ENCODE measurements at places on chromosomes 3 and 15. TPM values are rescaled to one million over a fixed set of nuclear protein-coding genes. Genes with fewer than 3 reads are reported as not detected.

GRCh38 chr15:92011611-92012367 lies 158.3 kb downstream of the SLCO3A1 start:
- no peak for DNase-seq

DNA sequence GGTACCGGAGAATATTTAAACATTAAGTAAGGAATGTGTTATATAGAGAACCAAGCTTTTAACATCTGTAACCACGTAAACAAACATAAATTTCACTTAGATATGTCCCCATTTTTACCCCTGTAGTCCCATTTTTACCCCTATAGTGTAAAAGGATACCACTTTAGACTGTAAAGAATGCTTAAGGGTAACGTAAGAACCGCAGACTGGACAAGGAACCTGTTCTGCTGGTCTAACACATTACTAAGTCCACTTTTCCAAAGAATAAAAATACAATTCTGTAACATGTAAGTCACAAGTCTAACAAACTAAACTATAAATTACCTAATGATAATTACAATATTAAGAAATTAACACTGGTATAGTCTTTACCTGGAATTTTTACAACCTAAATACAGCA lies 2.9 kb downstream of the SLC12A6 start:
- peak; percentile 74 for DNase-seq

DNA sequence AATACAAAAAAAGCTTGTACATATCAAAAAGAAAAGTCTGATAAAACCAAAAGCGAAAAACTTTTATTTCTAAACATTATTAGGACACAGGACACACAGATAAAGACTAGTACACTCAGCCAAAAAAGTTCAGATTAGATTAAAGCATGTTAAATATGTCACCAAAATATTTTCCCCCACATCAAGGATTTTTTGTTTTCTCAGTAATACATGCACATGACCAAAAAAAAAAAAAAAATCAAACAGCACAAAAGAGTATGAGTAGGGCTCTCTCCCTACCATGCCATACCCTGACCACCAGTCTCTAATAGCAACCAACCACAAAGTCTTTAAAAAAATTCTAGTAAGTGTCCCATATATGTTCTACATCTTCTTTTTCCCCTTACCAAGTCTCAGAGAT lies 77.4 kb downstream of the LRRFIP2 start:
- peak; percentile 69 for DNase-seq

GRCh38 chr15:93866476-93866875 lies 364.9 kb upstream of the MCTP2 start:
- no peak for DNase-seq

DUT gene
- total RNA-seq = 71.8 TPM

POLR2H gene
- total RNA-seq = 71.7 TPM

CCDC51 gene
- total RNA-seq = 14.4 TPM

LRTM1 gene
- not detected for total RNA-seq
